ENCODE measurements at places on chromosomes 11 and 22. TPM values are rescaled to one million over a fixed set of nuclear protein-coding genes. Genes with fewer than 3 reads are reported as not detected.
A peak's percentile ranks its signal among the peaks of the same experiment; 100 is the strongest.

The GAL3ST1 gene
- total RNA-seq = 0.31 TPM

DNA sequence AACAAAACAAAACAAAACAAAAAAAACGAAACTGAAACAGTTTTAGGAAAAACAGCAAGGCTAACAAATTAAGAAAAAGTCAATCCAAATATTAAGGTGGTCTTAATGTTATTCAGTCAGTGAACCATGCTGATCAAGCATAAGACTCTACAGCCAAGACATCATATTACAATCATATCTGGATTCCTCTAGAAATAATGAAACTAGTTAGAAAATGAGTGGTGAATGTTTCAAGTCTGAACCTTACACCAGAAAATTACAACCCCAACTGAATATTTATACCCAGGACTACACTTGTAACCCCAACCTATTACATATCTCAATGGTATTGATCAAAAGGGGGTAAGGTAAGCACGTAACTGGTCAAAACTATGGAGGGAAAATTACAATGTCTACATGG, 48.8 kb downstream of the ACAT1 start:
- DNase-seq = no peak

The GVQW3 gene
- 2.5 TPM for total RNA-seq

The RAB36 gene
- 0.93 TPM for total RNA-seq

GRCh38 chr11:128496249-128496648, 91.1 kb downstream of the ETS1 start:
- DNase-seq = no peak

The A4GALT gene
- not detected for total RNA-seq

- peak; percentile 47 for DNase-seq
These were observed 6.7 kb upstream of the AHNAK start for GRCh38 chr11:62553080-62553838.

The MRGPRX3 gene
- not detected for total RNA-seq

GRCh38 chr11:74839971-74840370, 91.3 kb downstream of the RNF169 start:
- DNase-seq = no peak

DNA sequence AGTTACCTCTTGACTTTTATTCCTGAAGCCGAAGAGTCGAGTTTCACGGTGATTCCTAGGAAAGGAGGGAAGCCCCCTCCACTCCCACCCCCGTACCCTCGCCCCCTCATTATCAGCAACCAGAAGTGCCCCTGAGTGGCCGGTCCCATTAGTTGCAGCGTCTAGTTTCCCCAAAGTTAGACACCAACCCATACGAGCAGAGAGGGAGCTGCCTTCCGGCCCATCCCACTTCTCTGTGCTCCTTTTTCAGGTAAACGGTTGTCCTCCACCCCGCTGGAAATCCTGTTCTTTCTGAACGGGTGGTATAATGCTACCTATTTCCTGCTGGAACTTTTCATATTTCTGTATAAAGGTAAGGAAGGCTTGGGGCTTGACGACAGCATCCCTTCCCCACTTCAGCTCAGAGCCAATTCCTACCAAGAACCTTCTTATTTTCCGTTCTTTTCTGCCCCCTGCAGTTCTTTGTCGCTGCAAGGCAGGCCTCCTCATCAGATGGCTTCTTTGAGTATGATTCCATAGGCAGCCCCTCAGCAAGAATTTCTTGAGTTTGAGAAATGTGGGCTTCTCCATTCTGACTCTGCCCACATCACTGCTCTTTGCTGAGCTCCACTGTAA, 701 bp downstream of the TMEM216 start:
- DNase-seq = no peak

The RASL10A gene
- not detected for total RNA-seq

- no peak for DNase-seq
These were observed 14.7 kb downstream of the TBC1D10A start for GRCh38 chr22:30312053-30312452.

- DNase-seq = no peak
These were observed 493.3 kb upstream of the CCDC179 start for GRCh38 chr11:23353611-23354010.

Measured in CD8-positive, alpha-beta memory T cell (primary cell).